Heart right ventricle (tissue), 16 donors: ENCODE measurements at places on chromosomes 1 and 21. TPM values are rescaled to one million over a fixed set of nuclear protein-coding genes. Genes with fewer than 3 reads are reported as not detected.

SAMD11 gene
- 2.2 TPM for total RNA-seq

HTR6 gene
- not detected for total RNA-seq

DHDDS gene
- total RNA-seq, result 27.1 TPM

CCDC17 gene
- 1.3 TPM for total RNA-seq

ZBTB18 gene
- 19.6 TPM for total RNA-seq

CSF3R gene
- total RNA-seq, result 1.8 TPM

DNA sequence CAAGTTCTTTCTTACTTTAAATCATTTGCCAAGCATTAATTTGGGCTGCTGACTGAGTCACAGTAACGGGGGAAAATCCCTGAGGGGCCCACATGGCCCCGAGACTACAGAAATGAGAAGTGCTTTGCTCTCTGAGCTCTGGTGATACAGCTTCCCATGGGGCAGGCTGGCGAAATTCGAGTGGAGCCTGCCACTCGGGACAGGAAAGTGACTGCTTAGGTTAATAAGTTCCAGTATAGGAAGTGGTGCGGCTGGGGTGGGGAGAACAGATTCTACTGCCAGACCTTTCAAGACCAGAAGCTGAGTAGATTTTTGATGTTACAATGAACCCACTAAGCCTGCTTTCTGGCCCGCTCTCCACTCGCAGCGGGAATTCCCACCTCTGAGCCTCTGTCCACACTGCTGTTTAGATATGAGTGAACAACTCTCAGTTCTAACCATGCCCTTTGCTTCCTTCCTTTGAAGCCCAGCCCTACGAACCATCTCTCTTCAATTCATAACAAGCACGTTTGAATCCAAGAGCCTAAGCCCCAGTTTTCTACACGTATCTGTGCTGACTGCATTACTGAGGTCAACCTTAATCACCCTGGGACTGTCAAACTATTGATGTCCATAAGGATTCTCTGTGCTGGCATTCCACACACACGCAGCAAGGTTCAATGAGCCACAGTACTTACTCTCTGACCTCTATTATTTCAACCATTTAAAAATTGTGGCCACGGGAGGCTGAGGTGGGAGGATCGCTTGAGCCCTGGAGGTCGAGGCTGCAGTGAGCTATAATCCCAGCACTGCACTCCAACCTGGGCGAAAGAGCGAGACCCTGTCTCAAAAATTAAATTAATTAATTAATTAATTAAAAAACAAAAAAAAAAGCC, 9.6 kb downstream of the ZBTB17 start:
- no peak for DNase-seq

DNA sequence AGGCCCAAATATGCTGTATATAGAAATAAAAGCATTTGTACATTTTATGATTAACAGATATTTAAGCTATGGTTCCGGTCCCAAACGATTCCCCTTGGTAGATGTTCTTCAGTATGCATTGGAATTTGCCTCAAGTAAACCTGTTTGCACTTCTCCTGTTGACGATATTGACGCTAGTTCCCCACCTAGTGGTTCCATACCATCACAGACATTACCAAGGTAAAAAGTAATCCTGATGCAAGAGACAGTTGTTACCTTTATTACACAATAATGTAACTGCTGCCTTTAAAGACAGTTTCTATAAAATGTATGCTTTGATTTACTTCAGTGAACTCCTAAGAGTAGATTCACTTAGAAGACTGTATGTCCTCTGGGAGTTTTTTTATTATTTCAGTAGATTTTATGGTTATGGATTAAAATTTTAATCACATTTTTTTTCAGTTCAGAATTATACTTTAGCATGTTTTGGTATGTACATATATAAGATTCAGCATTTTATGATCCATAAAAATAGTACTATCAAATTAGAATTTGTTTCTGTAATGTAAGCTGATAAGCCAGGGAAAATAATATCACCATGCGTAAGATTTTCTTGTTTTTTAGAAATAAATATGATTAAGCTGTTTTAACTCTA, 96.5 kb downstream of the USP25 start:
- peak; percentile 16 for DNase-seq

- no peak for DNase-seq
Measured at GRCh38 chr21:29715089-29715488, 224.7 kb downstream of the GRIK1 start.

- DNase-seq, result no peak
Measured at GRCh38 chr1:11880181-11880575, 21.4 kb upstream of the NPPB start.

GRCh38 chr1:99250728-99251127, 13.6 kb upstream of the PLPPR4 start:
- no peak for DNase-seq

- no peak for DNase-seq
Measured at GRCh38 chr1:227914801-227915563, 32.8 kb downstream of the WNT9A start.

DNA sequence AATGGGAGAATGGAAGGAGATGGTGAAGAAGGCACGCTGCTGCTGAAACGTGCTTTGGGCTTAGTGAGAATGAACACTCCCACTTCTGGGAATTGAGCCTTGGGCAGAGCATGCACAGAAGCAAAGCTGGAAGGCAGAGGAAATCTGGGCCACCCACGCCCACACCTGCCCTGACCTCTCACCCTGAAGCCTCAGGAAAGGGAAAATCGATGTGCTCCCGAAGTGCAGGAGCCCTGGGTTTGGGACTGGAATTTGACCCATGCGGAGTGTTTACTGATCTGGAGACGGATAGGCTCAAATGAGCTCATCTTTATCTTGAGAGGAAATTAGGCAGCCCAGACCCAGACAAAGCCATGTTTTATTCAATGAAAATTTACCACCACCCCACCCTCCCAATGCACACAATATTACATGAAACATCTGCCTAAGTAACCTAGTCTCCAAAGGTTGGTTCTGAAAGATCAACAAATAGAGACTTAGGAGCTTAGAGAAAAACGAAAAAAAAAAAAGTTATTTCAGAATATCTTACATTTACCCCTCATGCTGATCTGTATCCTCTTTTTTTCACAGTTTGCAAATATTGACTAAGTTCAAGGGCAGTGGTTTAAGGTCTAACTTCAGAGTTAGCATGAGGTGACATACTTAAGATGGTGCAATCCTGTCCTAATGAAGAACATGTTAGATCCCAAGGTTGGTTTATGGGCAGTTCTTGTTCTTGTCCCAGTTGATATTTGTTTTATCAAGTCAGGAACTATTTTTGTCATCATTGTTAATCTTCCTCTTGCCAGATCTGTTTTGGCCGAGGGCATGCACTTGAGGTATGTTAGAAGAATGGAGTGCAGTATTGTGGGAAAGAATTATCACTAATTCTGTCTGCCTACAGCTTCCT, 63.0 kb downstream of the PROX1 start:
- no peak for DNase-seq

DNA sequence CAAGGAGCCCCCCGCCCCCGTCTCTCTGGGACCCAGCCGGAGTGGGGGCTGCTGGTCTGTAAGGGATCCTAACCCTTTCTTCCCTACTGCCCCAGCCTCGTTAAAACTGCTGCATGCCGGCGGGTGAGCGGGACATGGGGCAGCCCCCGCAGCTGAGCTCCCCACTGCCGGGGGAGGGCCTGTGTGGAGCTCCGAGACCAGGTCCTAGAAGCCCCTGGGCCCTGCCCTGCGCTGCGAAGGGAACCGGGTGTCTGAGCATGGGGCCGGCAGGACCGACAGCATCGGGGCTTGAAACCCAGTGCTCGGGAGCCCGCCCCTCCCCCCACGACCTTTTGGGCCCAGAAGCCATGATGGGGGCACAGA, 9.2 kb upstream of the COL6A1 start:
- peak; percentile 60 for DNase-seq

- peak; percentile 54 for DNase-seq
Measured at GRCh38 chr1:155131285-155131684, 3.6 kb downstream of the EFNA1 start.

DNA sequence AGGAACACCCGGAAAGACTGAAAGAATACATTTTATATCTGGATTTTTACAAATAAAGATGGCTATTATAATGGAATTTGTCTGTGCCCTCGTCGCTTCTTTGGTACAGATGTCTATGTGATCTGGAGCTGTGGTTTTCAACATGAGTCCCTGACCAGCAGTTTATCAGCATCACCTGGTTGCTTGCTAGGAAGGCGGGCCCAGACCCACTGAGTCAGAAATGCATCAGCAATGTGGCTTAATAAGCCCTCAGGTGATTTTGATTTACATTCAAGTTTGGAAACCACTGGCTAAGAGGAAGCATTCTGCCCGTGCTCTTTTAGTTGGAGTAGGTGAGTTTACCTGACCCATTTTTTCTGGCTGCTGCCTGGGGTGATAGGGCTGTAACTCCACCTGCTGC, 31.7 kb downstream of the ATP1A1 start:
- DNase-seq, result no peak

DNA sequence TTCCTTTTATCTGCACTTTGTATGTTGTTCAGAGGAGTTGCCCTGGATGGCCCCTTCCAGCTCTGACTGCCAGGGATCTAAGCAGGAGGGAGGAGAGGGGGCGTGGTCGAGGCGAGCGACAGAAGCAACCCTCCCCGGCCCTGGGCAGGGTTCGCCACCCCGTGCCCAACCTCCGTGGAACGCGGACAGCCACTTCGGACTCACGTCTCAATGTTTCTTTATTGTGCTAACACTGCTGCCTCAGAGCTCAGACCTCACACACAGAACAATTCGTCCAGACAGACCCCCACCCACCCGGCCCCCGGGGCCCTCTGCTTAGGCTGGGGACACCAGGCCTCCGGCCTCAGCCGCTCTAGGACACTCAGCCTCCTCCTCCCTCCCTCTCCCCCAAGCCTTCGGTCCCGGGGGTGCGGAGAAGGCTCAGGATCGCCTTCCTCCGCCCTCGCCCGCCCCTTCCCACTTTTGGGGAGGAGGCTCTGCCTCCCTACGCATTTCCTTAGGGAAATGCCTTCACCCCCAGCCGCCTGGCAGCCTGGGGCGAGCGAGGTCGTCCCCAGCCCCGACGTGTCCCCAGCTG, 8.3 kb downstream of the VSIG8 start:
- peak; percentile 86 for DNase-seq

DNA sequence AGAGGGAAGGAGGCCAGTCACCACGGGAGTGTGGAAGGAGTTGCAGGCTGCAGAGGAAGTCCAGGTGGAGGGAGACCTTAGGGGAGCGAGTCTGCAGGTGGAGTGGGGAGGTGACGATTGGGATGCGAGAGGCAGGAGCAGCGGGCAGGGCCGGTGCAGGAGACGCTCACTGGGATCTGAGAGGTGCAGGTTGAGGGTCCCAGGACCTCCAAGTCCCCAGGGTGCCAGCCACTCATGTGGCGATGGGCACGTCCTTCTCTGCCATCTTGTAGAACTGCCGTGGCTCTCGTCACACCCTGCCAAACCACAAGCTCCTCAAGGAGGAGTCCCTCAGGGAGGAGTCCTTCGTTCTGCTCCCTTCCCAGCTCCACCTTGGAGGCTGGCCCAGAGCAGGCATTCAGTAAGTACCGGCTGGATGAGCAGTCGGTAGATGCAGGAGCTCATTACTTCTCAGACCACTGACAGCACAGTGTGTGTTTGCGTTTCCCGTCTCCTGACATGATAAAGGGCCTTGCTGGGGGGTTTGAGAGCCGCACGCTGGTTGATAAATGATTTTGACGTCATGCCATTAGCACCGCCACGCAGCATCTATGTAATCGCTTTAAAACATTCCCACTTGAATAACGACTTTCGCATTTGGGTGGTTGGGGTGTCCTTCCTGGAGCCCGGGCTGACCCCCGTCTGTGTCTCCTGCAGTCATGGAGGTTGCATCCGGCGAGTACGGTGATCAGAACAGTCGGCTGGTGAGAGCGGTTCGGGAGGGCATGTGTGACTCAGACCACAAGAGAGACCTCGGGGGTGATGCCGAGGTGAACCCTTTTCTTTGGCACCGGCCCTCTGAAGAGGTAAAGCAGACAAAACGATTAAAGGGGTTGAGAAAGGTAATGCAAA, 27.8 kb downstream of the TFF3 start:
- no peak for DNase-seq

DNA sequence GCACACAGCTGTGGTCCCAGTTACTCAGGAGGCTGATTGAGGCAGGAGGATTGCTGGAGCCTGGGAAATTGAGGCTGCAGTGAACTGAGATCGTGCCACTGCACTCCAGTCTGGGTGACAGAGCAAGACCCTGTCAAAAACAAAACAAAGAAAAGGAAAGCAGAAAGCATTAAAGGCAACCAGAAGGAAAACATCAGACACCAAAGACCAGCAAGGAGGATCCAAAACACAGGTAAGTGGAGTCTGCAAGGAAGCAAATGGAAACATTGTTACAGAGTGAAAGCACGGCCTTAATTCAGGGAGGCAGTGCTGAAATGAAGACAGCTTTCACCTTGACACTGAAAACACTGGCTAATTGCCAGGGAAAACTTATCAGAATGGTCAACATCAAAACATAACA, 40.8 kb downstream of the CFAP74 start:
- no peak for DNase-seq

- peak; percentile 94 for DNase-seq
Measured at GRCh38 chr1:8848663-8849386, 29.7 kb downstream of the ENO1 start.

DNA sequence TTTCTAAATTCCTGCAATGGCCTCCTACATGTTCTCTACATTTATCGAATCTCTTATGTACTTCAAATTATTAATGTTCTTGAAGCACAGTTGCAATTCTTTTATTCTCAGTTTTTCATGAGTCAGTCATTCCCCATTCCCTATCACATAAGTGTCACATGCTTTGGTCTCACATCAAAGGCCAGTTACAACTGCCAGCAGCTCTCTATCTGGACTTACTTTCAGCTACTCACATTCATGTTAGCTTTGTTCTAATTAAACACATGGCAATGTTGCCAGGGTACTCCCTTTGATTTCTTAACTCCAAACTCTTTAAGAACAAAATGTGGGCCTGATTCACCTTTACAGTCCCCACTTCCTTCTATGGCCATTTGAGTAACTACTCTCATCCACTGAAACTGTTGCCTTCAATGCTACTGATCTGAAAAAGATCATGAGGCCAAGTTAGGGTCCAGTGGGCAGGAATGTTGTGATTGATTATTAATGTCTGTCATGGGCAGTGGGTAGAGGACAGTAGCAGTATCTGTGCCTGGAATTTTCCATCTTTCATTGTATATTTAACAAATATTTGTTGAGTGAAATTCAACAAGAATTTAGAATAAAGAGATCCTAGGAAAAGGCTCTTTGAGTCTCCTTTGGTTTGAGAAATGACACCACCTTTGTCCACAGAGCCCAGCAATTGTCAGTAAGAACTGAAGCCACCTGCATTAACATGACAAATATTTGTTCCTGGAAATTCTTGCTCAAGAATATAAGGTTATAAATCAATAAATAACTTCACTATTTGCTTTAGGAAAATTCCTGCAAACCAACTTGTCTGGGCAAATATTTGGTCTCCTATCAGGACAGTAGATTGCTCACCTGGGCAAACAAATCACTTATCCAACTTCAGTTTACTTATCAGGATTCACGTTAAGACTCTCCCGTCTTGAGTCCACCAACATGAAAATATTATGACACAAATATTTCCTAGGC, 153.6 kb upstream of the SAMSN1 start:
- no peak for DNase-seq

DNA sequence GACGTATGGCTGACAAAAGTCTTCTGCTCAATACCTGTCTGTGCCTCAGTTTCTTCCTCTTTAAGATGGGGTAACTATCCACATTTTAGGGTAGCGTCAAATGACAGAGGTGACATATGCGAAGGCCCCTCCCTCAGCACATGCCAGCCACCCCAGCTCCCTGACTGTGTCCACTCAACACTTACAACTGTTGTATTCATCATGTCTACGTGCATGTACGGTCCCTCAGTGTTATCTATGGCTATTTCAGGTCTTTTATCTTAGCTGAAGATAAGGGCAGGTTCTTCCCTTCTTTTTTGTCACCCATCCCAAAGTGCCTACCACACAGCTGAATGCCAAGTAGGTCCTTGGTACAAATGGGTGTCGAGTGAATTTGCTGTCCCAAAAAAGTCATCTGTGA, 8.3 kb upstream of the C1orf198 start:
- DNase-seq, result no peak
